ENCODE measurements at places on chromosomes 1 and 21.

DNA sequence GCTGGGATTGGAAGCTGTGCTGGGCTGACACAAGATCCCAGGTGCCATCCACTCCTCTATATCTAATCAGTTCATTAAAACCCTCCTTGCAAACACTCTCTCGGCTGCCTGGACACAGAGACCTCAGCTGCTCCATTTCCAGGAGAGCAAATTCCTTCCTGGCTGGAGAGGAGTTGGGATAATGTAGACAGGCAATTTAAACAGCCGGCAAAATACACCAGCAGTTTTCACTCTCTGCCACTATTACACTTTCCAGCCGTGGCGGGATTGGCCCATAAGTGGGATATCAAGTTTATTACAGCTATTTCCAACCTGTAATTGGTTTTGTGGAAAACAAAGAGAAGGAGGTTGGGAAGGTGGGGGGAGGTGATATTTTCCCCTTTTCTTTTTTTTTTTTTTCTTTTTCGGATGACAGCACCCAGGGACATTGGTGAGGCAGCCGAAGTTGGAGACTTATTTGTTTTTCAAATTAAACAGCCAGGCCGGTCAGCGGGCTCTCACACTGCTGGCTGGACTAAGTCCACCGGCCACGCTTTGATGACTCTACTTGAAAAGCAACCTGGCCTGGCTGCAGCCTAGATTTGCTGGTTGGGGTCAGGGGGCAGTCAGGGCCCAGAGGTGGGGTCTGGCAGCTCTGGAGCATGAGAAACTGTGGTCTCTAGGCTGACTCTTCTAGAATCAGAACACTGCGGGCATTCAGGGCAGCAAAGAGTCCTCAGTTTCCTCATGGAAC is 177.4 kb downstream of the IGSF21 start:
- no peak for DNase-seq

- DNase-seq, result peak; percentile 63
Observed at GRCh38 chr1:155085504-155086127, 7.0 kb downstream of the EFNA3 start.

DNA sequence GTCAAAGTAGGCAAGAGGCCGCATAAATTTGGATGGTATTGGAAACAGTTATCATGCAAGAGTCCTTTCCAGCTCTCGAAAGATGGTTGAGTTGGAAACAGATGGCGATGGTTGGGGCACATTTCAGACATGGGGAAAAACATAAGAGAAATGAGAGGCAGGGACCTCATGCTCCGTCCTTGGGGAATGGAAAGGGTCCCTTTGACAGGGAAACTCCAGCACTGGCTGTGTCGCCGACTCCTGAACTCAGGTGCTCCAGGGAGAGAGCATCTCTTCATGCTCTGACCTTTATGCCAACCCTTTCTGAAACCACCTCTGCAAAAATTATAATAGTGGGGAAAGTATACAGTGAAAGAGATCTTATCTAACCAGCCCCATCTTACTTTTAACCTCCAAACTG is 36.8 kb upstream of the COL6A2 start:
- DNase-seq, result no peak

DNA sequence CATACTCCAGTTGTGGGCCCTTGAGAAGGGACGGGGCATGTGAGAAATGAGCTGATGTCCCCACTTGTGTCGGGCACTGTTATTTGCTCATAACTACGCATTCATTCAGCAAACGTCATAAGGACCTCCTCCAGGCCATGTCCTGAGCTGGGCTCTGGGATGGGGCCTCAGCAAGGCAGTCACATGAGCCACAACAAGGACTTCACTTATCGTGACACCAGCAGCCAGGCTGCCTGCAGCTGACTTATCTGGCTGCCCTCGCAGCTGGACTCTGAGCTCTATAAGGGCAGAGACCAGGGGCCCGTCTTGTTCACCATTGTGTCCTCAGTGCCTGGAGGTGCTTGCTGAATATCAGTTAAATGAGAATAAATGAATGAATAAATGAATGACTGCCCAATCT is 37.5 kb upstream of the GRIK3 start:
- no peak for DNase-seq

DNA sequence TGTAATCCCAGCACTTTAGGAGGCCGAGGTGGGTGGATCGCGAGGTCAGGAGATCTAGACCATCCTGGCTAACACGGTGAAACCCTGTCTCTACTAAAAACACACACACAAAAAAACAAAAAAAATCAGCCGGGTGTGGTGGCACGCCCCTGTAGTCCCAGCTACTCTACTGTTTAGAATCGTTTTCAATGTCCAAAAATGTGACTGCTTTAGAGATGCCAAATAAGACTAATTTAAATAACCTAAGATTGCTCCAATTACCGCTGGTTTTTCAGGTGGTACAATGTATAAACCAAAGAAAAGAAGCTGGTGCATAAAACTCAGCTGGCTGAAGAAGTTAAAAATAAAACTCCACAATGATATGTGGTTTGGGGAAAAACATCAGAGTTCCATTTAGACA is 132.0 kb downstream of the RERE start:
- DNase-seq, result no peak

GRCh38 chr21:35178827-35179226 is 129.7 kb upstream of the RUNX1 start:
- no peak for DNase-seq

DNA sequence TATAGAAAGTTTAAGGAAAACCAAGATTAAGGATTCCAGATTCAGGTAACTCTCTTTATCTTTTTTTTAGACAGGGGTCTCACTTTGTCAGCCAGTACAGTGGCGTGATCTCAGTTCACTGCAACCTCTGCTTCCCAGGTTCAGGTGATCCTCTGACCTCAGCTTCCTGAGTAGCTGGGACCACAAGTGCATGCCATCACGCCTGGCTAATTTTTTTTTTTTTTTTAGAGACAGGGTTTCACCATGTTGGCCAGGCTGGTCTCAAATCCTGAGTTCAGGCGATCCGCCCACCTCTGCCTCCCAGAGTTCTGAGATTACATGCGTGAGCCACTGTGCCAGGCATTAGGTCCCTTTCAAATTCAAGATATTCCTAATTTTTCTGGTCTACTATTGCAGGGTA is 15.9 kb downstream of the LZIC start:
- DNase-seq, result no peak

GRCh38 chr21:42746593-42747275 is 93.3 kb downstream of the PDE9A start:
- peak; percentile 37 for DNase-seq

- no peak for DNase-seq
Observed at GRCh38 chr1:168065506-168065905, 71.2 kb downstream of the GPR161 start.

DNA sequence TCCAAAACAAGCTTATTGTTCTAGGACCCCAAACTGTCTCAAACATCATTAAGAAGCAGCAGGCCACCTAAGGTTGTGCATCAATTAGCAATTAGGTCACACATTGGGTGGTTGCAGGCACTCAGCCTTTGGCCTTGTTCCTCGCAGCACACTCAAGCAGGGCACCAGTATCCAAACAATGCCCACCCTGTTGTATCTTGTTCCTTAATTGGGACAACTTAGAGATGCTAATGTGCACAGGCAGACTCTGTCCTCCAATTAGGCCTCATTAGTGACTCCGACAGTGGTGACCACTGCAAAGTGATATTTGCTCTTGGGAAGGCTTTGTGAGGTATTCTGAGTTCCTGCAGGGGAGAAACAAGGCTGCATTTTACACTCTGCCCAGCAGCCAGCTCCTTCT is 515.1 kb upstream of the PTBP2 start:
- DNase-seq, result no peak

- peak; percentile 9 for DNase-seq
Observed at GRCh38 chr1:172487550-172487949, 43.7 kb upstream of the PIGC start.

DNA sequence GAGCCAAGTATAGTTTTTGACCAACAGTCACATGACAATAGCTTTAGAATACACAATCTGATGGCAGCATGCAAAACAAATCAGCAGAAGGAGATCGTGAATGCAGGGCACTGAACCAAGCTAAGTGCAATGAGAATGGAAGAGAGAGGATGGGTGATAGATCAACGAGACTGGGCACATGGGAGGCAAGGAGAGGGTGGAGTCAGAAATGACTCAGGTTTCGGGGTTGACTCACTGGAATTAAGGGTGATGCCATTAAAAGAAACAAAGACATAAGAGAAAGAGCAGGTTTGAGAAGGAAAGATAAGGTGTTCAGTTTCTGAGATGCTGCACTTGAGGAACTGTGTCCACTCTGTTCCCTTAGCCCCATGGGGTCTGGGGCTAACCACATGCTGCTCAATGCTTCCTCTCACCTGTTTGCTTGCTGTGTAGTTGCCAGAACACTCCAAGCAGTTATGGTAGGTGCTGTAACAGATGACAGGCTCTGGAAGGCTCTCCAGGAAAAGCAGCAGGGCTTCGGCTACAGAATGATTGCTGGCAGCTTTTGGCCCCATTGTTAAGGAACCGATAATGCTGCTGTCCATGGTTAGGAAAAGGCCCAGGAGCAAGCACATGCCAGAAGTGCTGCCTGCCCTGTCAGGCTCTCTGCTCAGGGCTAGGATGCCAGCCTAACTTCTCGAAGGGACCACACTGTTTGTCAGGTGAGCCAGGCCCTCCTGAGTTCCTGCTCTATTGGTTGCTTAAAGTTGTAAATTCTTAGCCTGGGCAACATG is 6.1 kb upstream of the MTF1 start:
- DNase-seq, result no peak

DNA sequence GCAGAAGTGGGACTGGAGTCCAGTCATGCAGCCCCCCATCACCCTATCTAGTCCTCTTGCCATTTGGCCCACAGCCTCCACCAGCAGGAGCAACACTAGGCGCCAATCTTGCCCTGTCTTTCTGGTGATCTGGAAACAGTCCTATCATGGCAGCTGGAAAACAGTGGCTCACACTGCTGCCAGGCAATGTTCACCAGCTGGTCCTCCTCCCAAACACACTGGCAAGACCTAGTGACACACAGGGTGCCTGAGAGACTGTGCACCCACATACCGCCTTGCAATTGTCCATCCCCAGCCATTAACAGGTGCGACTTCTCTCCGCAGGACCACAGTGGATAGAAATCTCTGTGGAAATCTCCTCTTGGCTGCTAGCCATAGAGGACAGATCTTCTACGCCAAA is 105.5 kb downstream of the HIVEP3 start:
- DNase-seq, result no peak

DNA sequence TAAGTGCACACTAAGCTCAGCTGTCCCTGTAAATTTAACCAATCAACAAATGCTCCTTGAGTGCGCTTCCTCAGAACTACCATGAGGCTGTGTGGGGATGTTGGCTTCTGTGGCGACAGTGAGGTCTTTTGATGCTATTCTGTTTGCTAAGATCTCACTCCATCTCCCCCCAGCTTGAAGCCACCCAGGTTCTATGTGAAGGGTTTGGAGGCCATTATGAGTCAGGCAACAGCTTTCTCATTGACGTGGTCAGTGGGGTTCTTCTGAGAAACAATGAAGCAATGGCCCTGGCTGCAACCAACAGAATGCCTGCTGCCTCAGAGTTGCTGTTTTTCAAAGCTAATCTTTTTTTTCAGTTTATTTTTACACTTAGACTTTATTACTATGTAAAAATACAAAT is 205.5 kb downstream of the PTBP2 start:
- no peak for DNase-seq

GRCh38 chr1:61285371-61285885 is 203.1 kb downstream of the NFIA start:
- DNase-seq, result no peak

DNA sequence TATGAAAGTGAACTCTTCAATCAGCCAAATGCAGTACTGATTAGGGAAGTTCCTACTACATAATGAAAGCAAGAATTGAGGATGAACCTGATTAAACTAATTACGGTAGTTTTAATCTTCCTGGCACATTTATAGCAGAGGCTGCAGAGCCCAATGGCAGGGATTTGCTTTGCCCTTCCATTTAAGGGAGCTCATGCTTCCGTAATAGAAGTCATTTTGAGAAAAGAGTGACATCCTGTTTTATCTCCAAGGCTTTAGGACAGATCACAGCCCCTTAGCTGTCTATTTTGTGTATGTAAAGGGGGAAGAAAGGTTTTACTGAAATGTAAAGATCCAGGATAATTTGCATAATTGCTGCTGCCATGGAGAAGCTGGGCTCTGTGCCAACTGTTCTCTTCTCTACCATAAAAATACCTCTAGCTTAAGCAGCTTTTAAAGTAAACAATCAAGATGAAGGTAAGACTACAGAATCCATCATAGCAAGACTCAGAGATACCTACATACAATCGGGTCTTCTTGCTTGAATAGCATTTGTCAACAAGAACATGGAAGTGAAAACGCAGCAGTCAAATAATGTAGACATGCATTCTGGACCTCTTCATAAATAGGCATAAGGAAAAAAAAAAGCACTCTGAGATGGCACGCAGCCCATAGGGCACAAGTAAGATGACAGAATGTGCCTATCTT is 62.5 kb downstream of the ASH1L start:
- no peak for DNase-seq

- no peak for DNase-seq
Observed at GRCh38 chr1:38929476-38929875, 12.2 kb downstream of the RHBDL2 start.

- no peak for DNase-seq
Observed at GRCh38 chr1:236149003-236149595, 6.8 kb downstream of the GPR137B start.

DNA sequence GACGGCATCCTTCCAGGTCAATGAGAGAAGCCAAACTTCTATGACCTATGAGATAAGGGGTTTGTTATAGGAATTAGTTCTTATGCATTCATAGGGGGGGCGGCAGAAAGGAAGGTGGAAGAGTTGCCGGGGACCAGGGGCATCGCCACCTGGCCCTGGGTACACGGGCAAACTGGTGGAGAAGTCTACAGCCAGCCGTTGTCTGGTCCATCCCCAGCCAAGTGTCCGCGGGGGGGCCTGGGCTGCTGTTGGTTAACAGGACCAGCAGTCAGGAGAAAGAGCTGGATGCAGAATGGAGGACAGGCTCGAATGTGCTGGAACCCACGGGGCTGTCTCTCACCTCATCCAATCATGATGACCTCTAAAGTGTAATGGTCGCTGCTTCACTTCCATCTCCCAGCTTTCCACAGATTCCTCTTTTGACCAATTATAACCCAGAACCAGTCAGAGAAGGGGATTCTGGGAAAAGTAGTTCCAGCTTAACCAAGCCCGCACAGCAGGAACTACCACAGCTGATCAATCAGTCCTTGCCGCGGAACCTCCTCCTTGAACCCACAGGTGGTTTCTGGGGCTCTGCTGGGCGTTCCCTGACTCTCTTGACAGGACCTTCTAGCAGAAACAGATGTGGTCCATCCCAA is 17.8 kb downstream of the TMEM51 start:
- no peak for DNase-seq

DNA sequence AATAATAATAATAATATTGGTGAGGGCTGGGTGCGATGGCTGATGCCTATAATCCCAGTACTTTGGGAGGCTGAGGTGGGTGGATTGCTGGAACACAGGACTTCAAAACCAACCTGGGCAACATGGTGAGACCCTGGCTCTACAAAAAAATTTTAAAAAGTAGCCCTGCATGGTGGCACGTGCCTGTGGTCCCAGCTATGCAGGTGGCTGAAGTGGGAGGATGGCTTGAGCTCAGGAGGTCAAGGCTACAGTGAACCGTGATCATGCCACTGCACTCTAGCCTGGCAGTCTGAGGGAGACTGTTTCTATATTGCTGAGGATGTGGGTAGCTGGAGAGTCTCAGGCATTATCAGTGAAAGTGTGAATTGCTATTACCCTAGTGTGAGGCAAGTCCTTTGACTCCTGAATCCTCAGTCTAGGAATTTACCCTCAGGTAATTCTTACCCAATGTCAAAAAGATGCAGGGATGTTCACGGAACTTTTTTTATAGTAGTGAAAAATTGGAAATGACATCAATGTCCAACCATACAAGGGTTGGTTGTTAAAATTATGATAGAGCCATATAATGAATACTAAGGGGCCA is 61.8 kb upstream of the RPL11 start:
- DNase-seq, result no peak

- no peak for DNase-seq
Observed at GRCh38 chr21:28916150-28916893, 76.4 kb downstream of the LTN1 start.
